Tongue (tissue), 3 donors: ENCODE measurements at places on chromosomes 5 and 9.

GRCh38 chr5:81657386-81657785 is 93.5 kb downstream of the SSBP2 start:
- DNase-seq: no peak

DNA sequence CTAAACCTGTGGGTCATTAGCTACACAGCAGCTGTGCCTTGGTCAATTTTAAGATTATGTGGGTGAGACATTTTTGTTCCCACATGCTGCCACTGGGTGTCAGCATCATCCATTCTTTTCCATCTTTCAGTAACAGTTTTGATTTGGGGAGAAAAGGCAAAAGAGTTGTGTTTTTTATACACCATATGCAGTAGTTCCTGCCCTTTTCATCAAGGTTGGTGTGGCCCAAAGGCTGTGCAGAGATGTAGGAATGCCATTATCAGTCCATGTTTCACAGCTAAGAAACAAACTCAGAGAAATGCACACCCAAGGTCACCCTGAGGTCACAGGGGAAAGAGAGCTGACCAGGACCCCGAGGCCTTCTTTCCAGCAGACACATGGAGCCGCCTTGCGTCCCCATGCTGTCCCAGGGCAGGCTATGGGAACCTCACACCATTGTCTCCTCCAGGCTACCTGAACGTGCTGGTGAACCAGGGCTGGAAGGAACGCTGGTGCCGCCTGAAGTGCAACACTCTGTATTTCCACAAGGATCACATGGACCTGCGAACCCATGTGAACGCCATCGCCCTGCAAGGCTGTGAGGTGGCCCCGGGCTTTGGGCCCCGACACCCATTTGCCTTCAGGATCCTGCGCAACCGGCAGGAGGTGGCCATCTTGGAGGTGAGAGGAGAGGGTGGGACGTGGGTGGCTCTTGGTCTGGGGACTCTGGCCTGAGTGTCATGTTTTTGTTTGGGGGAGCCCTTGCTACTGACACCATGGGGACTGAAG is 27.8 kb upstream of the GRPEL2 start:
- DNase-seq: peak; percentile 82

DNA sequence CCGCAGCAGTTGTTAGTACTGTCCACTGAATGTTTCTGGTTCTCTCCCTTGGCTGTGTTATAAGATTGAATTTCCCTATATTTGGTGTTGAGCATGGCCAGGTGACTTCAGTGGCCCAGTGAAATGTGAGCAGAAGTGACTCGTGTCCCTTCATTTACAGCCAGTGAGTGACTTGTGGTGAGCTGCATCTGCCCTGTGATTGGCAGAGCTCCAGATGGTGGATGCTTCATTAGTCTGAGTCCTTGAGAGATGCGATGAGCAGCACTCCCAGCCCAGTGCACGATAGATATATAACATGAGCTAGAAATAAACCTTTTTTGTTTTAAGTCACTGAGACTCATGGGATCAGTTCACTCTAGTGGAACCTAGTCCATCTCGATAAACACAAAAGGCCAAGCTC is 19.3 kb downstream of the PCSK5 start:
- DNase-seq: peak; percentile 50

GRCh38 chr5:127040796-127041520 is 10.6 kb upstream of the MARCHF3 start:
- peak; percentile 32 for DNase-seq

DNA sequence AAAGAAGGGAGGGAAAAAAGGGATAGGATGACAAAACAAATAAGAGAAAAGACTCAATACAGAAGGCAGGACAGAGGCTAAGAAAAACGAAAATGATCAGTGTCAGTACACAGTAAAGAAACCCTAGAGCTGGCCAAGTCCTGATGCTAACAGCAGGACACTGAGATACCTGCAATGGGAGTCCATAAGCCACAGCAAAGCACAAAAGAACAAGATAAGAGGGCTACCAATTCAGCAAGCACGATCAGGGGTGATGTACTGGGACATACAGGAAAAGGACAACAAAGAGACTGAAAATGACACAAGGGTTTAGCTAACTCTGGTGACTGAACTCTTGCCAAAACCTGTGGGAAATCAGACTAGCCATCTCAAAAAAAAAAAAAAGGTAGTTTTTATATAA is 1072.6 kb upstream of the COX7C start:
- DNase-seq: no peak

- DNase-seq: no peak
Measured at GRCh38 chr5:76050134-76050533, 33.0 kb upstream of the SV2C start.

DNA sequence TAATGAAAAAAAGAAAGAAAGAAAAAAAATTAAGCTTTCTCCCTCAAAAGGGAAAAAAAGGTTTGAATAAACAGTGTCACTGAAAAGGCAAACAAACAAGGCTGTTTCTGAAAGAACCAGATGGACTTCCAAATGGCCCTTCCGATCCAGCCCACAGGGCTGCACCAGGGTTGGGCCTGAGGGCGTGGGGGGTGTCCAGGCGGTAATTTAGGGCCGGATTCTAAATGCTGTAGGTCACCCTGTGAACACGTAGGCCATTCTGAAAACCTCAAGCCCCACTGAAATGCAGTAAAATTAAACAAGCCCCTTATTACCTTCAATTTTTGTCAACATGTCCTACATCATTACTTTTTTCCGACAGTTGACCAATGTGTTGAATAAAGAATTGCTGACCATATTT is 132.1 kb downstream of the HSD17B3 start:
- no peak for DNase-seq

GRCh38 chr9:121881920-121882500 is 211.1 kb downstream of the TTLL11 start:
- DNase-seq: no peak

DNA sequence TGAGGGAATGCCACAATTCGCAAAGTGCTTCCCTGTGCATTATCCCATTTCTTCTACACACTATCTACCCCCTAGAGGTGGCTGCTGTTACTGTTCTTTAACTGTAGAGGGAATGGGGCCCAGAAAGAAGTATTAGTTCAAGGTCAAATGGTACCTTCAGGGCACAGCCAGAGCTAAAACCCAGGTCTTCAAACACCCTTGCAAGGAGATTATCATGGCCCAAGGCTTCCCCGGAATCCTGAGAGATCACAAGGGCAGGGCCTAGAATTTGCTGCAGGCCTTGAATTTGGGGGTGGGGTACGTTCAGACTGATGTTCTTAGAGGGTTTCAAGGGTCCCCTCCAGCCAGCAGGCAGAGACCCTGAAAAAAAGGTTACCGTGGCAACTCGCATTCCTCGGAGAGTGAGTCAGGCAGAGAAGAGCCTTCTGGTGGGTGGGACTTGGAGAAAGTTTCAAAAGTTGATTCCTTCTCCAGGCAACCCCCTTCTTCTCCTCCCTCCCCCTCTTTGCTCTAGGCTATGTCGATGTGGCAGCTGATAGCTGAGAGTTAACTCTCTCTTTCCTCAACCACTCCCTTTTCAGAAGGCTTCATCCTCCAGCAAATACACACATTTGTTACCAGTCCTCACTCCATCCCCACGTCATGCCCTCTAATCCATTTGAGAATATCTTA is 1.9 kb downstream of the SPARC start:
- DNase-seq: peak; percentile 98

- no peak for DNase-seq
Measured at GRCh38 chr5:164119806-164120447, 614.5 kb downstream of the MAT2B start.

DNA sequence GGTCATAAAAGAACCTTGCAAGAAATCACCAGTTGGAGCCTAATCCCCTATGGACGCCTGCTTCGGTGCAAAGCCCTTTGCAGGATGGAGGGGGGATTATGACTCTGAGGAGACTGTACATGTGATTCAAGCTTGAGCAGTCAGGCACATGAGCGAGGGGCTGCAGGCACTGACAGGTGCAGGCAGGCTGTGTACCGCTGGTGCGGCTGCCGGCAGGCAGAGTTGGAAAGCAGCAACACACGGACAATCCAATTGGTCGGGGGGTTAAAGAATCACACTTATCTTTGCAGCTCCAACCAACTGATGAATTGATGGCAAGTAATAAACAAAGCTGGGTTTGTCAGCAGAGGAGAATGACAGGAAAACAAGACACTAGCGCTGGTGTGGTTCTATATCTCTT is 5.7 kb downstream of the WHRN start:
- peak; percentile 54 for DNase-seq

DNA sequence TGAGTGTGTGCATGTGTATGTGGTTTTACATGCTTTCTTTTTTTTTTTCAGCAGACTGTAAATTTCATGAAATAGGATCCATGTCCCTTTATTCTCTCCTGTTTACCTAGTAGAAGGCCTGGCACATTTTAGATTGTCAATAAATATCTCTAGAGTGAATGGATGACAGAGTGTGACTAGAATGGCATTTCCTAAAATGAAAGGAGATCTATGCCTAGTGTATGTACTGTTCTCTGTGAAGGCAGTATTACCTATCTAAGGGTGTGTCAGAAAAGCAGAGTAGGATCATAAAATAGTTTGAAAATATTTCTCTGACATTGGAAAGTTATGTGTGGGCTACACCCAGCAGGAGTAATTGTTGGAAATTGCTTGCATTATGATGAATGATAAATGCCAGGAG is 1876.0 kb upstream of the C9orf72 start:
- no peak for DNase-seq

DNA sequence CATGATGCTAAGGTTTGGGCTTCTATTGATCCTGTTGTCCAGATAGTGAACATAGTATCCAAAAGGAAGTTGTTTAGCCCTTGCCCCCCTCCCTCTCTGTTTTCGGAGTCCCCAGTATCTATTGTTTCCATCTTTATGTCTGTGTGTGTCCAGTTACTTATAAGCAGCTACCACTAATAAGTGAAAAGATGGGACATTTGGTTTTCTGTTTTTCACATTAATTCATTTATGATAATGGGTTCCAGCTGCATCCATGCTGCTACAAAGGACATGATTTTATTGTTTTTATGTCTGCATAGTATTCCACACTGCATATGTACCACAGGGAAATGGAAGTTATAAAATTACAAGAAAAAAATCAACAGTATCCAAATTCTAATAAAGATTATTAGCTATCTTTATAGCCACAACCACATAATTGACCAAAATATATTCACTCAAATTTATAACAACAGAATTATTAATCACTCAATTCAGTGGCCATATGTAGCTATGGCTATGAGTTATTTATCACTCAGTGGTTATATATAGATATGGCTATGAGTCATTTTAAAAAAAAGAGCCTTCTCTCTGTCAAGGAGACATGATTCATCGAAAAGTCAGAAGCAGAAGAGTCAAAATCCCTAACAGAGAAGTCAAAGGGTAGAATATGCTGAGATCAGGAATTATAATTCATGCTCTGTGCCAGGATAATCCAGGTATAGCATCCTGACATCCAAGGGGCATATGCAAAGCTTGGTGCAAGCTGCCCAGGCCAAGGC is 367.5 kb downstream of the DEPDC1B start:
- DNase-seq: no peak

GRCh38 chr9:116668970-116669695 is 18.0 kb upstream of the TRIM32 start:
- no peak for DNase-seq

DNA sequence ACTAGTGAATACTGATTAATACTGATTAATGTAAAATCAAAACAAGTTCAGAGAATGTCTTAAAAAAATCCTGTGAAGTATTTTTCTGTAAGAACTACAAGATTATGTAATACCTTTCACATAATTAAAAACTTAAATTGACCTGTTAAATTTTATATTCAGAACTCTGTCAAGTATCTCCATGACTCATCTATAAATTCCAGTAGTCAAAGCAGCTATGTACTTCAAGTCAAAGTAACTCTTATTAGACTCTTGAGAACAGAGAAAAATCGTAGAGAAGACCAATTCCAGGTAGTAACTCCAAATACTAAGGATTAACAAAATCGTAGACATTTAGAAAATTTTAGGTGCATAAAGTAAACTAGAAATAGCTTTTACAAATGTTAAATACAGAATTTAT is 77.1 kb downstream of the HOMER1 start:
- DNase-seq: no peak

- no peak for DNase-seq
Measured at GRCh38 chr5:123350742-123351141, 72.5 kb downstream of the CEP120 start.

GRCh38 chr9:35940458-35941407 is 17.2 kb downstream of the OR2S2 start:
- no peak for DNase-seq

DNA sequence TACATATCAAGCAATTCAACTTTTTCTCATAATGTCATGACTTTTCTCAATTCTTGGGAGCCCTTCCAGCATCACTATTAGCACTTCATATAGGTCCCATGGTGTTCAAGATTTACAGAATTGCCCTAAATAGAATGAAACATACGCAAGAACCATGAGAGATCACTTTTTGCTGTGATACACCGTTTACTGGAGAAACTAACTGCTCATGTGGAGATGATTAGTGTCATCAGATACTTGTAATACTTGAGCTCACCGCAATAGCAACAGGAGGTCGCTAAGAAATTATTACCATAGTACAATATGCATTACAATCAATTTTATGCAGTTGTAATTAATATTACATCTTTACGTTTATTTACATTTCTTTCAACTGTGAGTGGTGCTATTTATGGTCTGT is 4.8 kb upstream of the PCSK5 start:
- DNase-seq: no peak

GRCh38 chr5:7663808-7664207 is 187.1 kb downstream of the CFAP90 start:
- no peak for DNase-seq

DNA sequence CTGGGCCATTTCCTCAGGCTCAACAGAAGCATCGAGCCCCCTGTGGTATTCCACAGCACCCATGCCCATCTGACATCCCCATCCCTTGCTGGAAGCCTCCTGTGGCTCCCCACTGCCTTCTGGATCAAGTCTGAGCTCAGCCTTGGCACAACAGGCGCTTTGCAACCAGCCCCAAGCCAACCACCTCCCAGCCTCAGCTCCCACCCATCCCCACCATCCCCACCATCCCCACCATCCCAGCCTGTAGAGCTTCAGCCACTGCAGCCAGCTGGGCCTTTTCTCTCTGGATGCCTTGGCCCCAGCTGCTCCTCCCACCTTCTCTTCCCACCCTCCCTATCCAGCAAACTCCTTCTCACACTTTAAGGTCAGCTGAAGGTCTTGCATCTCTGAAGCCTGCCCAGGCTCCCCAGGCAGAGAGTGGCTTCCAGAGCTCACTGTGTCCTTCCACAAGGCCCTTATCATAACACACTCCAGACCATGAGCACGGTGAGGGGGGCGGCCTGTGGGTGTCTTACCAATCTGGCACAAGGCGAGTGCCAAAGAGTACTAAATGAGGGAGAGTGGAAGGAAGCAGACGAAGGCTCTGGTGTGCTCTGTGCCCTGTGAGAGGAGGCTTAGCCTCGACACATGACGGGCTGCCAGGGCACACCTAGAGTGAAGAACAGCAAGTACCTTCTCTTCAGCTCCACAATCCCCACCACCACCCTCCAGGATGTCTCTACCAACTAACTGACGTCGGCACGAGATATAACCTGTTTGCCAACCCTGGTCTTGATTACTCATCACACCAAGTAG is 6.5 kb downstream of the HIGD2A start:
- no peak for DNase-seq

DNA sequence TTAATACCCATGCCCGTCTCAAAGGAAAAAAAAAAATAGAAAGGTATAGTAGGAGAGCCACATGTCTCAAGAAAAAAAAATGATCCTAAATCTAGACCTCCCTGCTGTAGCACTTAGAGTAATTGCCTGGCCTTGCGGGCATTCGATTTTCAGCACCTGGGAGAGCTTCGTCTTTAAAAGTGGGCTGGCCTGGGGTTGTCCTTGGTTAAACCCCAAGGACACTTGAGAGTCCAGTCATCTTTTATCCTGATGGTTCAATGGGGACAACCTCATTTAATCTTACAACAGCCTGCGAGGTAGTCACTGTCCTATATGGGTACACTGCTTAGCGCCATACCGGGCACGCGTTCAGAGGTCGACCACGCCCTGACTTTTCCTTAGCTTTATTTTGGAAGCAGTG is 60.1 kb downstream of the MAT2B start:
- peak; percentile 37 for DNase-seq
